Testis (tissue), 5 donors: ENCODE measurements at places on chromosomes 16 and 17. TPM values are rescaled to one million over a fixed set of nuclear protein-coding genes. Genes with fewer than 3 reads are reported as not detected.

SOX15 gene
- total RNA-seq: 4.0 TPM

SHBG gene
- total RNA-seq: 6.1 TPM

DNA sequence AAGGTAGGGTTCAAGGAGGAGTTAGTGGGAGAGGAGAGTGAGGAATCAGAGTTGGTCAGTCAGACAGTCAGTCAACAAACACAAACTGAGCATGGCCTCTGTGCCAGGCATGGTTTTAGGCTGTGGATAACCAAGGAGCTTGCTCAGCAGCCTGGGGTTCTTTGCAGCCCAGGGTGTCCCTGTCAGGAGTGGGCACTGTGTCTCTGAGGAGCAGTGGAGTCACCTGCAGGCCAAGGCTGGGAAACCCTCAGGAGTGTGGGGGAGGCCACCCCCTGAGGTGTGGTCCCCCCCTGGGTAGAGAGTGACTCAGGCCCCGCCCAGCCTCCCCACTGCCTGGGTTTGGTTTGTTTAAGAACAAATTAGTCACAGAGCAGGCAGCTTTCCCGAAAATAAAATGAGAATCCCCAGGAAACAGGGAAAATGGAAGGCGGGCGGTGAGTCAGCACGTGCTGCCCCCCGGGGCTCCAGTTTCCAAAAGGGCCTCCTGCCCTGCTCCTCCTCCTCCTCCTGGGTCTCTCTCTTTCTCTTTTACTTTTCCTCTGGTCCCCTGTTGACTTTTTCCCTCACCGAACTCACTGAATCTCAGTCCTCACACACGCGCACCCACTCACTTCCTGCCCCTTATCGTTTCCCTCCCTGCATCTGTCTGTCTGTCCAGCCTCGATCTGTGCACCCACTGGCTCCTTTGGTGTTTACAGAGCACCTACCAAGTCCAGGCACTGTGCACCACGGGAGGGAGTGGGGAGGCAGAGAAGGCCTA lies 44.3 kb downstream of the SOCS3 start:
- DNase-seq: peak; percentile 75

GRCh38 chr17:37359682-37360188 lies 16.1 kb upstream of the C17orf78 start:
- no peak for DNase-seq

- DNase-seq: peak; percentile 60
Observed at GRCh38 chr17:41777574-41778188, 8.8 kb downstream of the JUP start.

DNA sequence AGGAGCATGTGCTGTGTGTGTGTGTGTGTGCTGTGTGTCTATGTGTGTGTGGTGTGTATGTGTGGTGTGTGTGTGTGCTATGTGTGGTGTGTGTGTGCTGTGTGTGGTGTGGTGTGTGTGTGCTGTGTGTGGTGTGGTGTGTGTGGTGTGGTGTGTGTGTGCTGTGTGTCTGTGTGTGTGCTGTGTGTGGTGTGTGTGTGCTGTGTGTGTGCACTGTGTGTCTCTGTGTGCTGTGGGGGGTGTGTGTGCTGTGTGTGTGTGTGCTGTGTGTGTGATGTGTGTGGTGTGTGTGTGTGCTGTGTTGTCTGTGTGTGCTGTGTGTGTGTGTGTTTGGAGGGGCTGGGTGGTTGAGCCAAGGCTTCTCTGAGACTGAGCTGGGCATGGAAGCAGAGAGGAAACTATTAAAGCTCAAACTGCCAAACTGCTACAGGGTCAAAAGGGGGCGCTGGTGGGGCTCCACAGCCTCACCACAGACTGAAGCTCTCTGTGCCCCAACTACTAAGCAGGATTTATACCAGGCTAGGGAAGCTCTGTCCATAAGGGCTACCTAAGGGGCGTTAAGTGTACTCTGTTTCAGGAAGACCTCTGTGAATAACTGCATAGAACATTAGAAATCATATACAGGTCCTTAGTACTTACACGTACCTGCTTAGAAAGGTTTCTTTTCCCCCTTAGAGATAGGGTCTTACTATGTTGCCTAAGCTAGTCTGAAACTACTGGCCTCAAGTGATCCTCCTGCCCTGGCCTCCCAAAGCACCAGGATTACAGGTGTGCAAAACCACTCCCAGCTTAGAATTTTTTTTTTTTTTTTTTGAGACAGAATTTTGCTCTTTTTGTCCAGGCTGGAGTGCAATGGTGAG lies 27.8 kb upstream of the GHDC start:
- DNase-seq: peak; percentile 53

MRPL58 gene
- 24.3 TPM for total RNA-seq
